Activated naive CD8-positive, alpha-beta T cell treated with anti-CD3 and anti-CD28 coated beads for 36 hours (primary cell): ENCODE measurements at places on chromosomes 13 and 19.

DNA sequence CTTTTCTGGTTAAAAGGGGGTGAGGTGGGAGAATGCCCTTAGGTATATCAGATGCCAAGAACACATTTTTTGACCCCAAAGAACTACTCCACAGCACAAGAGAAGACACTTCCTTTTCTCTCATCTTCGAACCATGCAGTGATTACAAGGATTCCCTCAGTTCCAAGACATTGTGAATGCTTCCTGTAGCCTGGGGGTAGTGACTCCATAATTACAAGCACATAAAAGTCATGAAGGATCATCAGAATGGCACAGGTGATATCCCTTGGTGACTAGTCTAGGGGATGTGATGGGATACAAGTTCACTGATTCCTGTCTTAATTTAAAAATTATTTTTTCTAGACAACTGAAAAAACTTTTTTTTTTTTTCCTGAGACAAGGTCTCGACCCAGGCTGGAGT is 78.0 kb downstream of the ZC3H13 start:
- no peaks in the 10 kb centered on the region for H3K27me3 ChIP-seq
- H3K36me3 ChIP-seq: peaks cover 39% of the 10 kb centered on the region
- peaks cover 4% of the 10 kb centered on the region for H3K4me1 ChIP-seq
- no peak for DNase-seq
- no peak overlapping the region for H3K27ac ChIP-seq

DNA sequence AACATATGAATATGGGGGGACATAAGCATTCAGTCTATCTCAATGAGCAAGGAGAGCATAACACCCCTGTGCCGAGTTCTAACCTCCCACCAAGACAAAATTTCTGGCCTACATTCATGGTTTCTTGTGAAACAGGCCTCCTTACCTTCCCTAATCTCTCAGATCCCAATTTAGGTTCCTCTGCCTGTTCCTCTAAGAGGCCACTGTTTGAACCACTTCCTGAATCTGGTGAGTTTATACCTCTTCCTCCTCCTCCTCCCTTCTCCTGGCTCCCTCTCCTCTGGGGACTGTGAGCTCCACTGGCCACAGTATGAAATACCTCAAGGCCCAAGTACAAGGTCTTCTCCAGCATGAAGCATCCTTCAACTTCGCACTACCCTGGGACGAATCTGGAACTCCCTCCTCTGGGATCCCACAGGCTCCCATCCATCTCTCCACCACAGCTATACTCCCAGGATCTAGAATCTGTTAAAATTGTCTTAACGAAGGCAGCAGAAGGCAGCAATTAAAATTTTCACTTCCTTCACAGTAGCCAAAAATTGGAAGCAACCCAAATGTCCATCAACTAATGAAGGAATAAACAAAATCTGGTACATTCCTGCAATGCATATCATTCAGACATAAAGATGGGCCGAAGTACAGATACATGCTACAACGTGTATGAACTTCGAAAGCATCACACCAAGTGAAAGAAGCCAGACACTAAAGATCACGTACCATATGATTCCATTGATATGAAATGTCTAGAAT is 7.8 kb upstream of the SIGLECL1 start:
- H3K27me3 ChIP-seq: peaks cover 5% of the 10 kb centered on the region
- no peaks in the 10 kb centered on the region for H3K36me3 ChIP-seq
- no peak for DNase-seq
- H3K27ac ChIP-seq: no peak overlapping the region

GRCh38 chr19:2391118-2391725 is 31.2 kb downstream of the TMPRSS9 start:
- H3K36me3 ChIP-seq: no peaks in the 10 kb centered on the region
- H3K4me3 ChIP-seq: no peak overlapping the region
- DNase-seq: peak; percentile 15
- H3K27ac ChIP-seq: no peak overlapping the region
- H3K4me1 ChIP-seq: peaks cover 15% of the 10 kb centered on the region
- no peaks in the 10 kb centered on the region for H3K27me3 ChIP-seq

DNA sequence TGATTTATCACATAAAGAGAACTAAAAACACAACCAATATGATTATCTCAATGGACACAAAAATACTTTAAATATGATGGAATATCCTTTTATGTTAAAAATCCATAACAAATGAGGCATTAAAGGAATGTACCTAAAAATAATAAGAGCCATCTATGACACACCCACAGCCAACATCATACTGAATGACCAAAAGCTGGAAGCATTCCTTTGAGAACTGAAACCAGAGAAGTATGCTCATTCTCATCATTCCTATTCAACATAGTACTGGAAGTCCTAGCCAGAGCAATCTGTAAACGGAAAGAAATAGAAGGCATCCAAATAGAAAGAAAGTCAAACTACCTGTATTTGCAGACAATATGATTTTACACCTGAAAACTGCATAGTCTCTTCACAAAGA is 671.0 kb downstream of the SLITRK1 start:
- no peak overlapping the region for H3K4me3 ChIP-seq
- no peaks in the 10 kb centered on the region for H3K36me3 ChIP-seq
- no peak overlapping the region for H3K27ac ChIP-seq
- H3K4me1 ChIP-seq: no peaks in the 10 kb centered on the region
- no peak for DNase-seq
- H3K27me3 ChIP-seq: no peaks in the 10 kb centered on the region

DNA sequence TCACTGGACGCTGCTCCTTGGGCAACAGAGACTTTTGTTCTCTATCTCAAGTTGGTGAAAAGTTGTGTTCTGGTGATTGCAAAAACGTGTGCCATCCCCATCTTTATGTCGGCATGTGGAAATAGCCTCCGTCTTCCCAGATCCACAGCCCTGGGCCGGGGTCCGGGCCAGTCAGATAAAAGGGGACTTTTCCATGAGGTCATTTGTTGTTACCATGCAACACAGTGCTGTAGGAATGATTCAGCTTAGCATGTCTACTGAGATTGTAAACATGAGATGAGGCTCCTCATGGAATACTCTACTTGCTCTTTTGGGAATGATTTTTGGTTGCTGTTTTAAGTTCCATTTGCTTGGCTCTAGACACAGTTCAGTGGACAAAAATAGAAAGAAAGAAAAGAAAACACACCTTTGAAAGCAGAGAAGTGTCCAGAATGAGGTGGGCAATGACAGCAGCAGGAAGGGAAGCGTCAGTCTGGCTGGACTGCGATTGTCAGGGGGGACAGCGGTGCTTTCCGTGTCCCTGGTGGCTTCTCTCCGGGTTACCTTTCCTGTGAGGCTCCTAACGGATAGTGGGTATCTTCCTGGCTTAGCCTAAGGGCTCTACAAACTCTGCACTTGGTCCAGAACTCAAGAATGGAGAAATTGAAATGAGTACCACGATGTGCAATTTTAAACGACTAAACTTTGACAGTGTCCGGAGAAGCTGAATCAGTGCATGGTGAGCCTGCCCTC is 91.6 kb downstream of the TEX29 start:
- no peak overlapping the region for H3K27ac ChIP-seq
- H3K27me3 ChIP-seq: peaks cover 12% of the 10 kb centered on the region
- H3K36me3 ChIP-seq: no peaks in the 10 kb centered on the region
- no peak for DNase-seq
- H3K4me1 ChIP-seq: no peaks in the 10 kb centered on the region
- H3K4me3 ChIP-seq: no peak overlapping the region

GRCh38 chr13:84994582-84994981 is 804.6 kb downstream of the SLITRK6 start:
- DNase-seq: no peak
- no peak overlapping the region for H3K4me3 ChIP-seq
- H3K27me3 ChIP-seq: no peaks in the 10 kb centered on the region

DNA sequence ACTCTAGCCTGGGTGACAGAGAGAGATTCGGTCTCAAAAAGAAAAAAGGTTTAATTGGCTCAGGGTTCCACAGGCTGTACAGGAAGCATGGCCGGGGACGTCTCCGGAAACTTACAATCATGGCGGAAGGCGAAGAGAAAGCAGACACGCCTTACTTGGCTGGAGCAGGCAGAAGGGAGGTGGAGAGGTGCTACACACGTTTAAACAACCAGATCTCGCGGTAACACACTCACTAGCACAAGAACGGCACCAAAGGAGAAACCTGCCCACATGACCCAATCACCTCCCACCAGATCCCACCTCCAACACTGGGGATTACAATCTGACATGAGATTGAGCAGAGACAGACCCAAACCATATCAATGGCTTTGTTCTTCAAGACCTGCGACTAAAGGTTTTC is 12.8 kb downstream of the CASP14 start:
- no peaks in the 10 kb centered on the region for H3K4me1 ChIP-seq
- DNase-seq: no peak
- H3K4me3 ChIP-seq: no peak overlapping the region
- no peaks in the 10 kb centered on the region for H3K36me3 ChIP-seq
- H3K27ac ChIP-seq: no peak overlapping the region
- peaks cover 28% of the 10 kb centered on the region for H3K27me3 ChIP-seq

DNA sequence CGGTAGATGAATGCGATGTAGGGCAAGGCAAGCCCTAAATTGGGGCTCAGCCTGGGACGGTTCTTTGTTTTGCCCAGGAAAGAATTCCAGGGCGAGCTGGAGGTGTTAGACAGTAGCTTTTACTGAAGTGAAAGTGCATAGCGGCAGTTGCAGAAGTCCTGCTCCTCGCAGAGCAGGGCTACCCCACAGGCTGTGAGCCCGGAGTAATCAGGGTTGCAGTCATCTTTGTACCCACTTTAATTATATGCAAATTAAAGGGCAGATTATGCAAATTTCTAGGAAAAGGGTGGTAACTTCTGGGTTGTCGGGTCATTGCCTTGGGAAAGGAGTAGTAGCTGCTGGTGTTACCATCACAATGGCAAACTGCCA is 30.5 kb downstream of the VAV1 start:
- peaks cover 60% of the 10 kb centered on the region for H3K4me1 ChIP-seq
- peak overlapping the region; percentile 88 for H3K4me3 ChIP-seq
- no peak for DNase-seq
- no peaks in the 10 kb centered on the region for H3K27me3 ChIP-seq
- H3K27ac ChIP-seq: peak overlapping the region; percentile 100
- H3K36me3 ChIP-seq: peaks cover 43% of the 10 kb centered on the region

DNA sequence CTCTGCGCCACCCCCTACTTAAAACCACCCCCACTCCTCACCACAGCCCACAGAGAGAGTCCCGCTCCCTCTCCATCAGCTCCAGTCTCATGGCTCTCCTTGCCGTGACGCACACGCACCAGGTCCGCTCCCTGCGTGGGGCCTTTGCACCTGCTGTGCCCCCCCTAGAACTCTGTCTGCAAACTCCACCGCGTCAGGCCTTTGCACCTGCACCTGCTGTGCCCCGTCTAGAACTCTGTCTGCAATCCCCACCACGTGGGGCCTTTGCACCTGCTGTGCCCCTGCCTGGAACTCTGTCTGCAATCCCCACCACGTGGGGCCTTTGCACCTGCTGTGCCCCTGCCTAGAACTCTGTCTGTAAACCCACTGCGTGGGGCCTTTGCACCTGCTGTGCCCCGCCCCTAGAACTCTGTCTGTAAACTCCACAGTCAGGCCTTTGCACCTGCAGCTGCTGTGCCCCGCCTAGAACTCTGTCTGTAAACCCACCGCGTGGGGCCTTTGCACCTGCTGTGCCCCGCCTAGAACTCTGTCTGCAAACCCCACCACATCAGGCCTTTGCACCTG is 4.2 kb downstream of the SHC2 start:
- no peaks in the 10 kb centered on the region for H3K36me3 ChIP-seq
- H3K4me3 ChIP-seq: no peak overlapping the region
- peaks cover 9% of the 10 kb centered on the region for H3K27me3 ChIP-seq
- peaks cover 4% of the 10 kb centered on the region for H3K4me1 ChIP-seq
- H3K27ac ChIP-seq: no peak overlapping the region
- no peak for DNase-seq

DNA sequence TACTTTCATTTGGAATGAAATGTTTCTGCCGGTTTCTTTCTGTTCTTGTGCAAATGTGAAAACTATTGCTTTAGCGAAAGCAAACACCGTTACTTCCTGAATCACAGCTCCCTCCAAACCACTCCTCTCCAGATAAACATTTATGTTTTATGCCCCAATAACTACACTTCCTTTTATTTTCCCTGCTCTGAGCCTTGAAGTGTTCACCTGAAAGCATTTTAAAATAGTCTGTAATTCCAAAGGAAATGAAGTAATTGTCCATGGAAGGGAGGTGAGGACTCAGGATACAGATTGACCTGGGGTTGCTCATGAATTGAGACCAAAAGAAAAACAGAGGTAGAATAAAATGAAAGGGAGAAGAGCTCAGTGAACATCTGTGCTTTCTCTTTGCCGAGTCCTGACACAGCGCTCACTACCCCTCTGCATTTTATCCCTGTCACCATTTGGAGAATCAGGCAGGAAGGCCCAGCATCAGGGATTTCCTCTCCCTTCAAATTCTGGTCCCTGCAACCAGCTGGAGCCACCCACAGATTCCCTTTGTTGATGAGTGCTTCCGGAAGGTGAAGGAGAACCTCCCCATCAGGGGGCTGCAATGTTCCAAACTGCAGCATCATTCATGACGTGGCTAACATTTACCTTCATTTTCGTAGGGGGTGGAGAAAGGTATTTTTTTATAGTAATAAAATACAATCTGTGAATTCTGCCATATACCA is 171.9 kb downstream of the ITGBL1 start:
- H3K36me3 ChIP-seq: no peaks in the 10 kb centered on the region
- DNase-seq: no peak
- H3K27ac ChIP-seq: peak overlapping the region; percentile 74
- H3K4me3 ChIP-seq: peak overlapping the region; percentile 49

DNA sequence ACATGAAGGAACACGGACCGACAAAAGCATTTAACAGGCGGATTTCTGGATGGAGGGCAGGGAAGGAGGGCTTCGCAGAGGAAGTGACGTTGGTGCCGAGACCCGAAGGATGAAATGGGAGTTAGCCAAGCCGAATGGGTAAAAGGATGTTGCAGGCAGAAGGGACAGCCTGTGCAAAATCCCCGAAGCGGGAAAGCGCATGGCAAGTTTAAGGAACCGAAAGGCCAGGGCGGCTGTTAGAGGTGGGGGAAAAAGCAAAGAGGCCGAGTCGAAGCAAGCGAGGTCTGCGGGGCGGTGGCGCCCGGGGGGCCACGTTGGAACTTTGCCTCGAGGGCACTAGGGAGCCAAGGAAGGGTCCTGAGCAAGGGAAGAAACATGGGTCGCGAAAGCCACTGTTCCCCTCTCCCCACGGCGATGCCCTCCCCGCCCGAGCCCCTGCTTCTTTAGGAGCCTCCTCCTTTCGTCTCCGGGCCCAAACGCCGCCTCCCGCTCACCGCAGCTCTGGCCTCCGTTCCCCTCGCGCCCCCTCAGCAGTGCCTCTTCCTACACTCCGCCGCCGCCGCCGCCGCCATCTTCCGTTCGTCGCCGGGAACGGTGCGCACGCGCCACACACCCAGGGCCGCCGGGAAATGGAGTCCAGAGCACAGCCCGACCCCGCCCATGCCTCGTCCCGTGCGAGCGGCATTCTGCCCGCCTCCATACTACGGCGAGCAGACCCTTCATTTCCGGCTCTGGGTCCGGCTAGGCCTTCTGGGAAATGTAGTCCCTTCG is at the start of gene SYMPK:
TSS of gene SYMPK (minus strand) at position 584 of the 771 bp plus-strand sequence. CDS start 8,652 bp downstream, outside the sequence.
- peaks cover 23% of the 10 kb centered on the region for H3K36me3 ChIP-seq
- peaks cover 35% of the 10 kb centered on the region for H3K27me3 ChIP-seq
- H3K4me3 ChIP-seq: peak within 1 kb of the TSS; percentile 90
- DNase-seq: peak; percentile 100
- H3K27ac ChIP-seq: peak within 1 kb of the TSS; percentile 97
